AG08395 (cell line): ENCODE measurements at places on chromosomes 12 and 14.

GRCh38 chr14:54617467-54617866 lies 50.5 kb downstream of the SAMD4A start:
- peak; percentile 48 for DNase-seq

- DNase-seq = no peak
Observed at GRCh38 chr12:1839956-1840951, 19.9 kb downstream of the LRTM2 start.

- DNase-seq = no peak
Observed at GRCh38 chr12:81176796-81177195, 98.9 kb downstream of the ACSS3 start.

DNA sequence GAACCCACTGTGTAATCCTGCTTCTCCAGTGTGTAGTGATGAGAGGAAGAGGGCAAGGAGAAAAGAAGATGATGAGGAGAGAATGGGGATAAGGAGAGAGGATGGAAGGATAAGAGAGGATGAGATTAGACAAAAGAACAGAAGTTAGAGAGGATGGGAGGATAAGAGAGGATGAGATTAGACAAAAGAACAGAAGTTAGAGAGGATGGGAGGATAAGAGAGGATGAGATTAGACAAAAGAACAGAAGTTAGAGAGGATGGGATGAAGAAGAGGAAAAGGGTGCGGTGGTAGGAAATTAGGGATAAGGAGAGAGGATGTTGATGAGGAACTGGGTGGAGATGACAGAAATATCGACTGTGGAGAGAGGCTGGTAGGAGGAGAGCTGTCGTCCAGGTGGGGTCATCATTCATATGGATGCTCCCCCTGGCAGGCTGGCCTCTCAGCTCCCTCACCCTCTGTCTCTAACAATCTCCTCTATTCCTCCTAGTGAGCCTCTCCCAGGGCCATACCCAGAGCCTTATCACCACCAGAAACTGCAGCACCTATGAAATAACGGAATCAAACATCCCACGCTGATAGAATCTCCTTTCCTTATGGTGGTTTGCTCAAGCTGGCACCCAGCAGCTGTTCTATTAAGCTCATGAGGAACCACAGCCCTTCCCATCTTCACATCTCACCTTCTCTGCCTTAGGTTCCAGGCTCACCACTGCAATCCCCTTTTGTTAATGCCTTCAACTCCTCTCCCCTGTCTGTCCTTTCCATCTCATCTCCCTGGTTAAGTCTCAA lies 6.0 kb upstream of the CIROP start:
- DNase-seq = no peak

- DNase-seq = no peak
Observed at GRCh38 chr12:117141097-117141898, 42.1 kb upstream of the TESC start.

GRCh38 chr12:105721051-105721825 lies 390.7 kb downstream of the C12orf75 start:
- DNase-seq = no peak

DNA sequence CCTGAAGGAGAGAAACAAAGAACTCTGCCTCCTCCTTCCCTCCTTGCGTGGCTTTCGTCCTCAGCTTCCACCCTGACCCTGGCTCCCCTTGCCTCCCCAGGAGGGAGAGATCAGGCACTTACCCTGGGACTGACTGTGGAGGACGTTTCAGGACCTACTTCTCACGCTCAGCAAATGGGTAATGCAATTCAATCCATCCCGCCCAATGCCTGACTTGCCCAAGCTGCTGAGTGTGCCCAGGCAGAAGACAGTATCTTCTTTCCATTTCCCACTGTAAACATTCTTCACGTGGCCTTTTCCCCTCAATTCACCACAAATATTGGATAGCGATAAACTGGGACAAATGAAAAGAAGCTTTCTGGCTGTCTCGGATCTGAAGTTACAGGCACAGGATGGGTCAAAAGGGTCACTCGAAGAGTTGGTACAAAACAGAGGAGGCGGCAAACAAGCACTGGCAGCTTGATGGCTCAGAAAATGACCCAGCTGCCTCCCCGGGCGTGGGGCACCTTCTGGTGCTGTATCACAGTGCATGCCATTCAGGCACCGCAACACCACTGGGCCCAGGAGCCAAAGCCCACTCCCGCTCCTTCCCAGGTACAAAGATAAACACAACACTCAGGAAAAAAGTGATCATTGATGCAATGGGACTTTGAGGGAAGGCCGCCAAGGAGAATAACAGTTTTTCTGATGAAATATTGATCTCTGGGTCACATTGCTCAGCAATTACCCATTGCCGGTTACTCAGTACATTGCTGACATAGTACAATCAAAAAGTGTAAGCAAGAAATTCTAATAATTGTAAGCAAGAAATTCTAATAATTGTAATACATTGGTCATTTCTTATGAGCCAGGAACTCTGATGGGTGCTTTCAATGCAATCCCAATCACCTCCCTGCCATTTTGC lies 65.8 kb downstream of the TRIM9 start:
- no peak for DNase-seq

DNA sequence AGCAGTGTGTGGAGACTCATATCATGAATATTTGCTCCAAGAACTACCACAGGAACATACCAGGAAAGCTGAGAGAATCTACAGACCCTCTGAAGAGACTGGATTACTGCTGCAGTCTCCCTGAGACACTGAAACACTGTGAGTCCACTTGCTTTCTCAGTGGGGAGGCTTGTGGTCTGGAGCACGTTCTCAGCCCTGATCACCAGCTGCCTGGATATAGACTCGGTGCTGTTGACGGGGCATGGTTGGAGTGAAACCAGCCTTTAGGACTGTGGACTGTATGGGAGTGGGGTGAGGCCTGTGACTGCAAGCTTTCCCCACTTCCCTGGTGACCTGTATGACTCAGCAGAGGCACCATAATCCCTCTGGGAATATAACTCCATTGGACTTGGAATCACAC lies 525.8 kb upstream of the FBXO33 start:
- no peak for DNase-seq

DNA sequence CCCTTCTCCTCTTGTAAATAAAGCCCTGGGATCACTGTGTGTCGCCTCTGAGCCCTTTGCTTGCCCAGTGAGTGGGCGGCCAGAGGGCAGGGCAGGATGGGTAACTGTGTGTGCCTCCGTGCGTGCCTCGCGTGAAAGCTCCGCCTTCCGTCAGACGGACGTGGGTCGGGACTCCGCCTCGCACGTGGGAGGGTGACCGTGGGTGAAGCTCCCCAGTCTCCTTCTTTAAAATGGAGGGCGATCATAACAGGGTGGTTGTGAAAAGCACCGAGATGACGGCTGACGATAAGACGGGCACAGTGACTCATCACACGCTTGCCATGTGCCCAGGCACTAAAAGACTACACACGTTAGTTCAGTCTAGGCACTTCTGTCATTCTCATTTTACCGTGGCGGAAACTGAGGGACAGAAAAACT lies 9.2 kb downstream of the PHB2 start:
- DNase-seq = peak; percentile 68

DNA sequence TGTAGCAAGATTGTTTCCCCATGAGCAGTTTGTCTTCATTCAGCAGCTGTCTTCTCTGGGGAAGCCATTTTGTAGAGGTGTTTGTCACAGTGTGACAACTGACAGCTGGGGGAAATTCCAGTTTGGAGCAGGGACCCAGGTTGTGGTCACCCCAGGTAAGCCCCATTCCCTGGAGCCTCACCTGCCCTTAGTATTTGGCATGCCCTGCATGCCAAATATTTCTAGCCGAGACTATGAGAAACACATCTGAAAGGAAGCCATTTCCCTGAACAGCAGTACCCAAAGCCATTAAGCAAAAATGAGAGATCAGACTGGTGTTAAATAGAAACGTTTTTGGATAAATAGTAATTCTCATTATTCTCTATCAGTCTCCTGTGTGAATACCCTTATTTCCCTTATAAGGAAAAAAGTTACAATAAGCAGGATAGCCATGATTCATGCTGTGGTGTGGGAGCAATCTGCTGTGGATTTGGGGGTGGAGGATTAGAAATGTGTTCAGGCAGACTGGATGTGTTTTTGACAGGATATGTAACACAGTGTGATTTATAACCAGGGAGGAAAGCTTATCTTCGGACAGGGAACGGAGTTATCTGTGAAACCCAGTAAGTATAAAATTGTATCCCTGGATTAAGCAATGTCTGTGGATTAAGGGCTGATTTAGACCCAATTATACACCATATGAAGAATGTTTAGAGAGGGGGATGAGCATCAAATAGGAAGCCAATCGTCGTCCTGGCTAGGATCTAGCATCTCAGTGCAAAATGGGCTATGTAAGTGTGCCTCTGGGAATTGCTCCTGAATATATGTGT lies 68.9 kb downstream of the DAD1 start:
- no peak for DNase-seq

DNA sequence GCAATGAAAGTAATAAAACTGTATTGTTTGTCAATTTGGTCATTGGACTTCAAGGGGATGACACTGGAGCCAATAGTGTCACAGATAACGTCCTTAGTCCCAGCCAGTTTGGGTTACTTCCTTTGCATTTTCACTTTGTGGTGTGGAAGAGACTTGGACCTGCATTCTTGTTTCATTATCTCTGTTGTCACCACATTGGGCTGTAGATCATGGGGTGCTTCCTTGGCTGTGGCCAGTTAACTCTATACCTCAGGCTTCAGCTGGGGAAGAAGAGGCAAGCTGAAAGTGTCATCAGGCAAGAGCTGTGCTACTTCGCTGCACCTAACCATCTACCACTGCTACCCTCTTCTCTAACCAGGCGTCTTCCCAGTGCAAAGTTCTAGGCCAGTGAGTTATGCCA lies 15.1 kb upstream of the CISTR start:
- DNase-seq = peak; percentile 41

GRCh38 chr14:33454022-33454595 lies 496.8 kb downstream of the EGLN3 start:
- no peak for DNase-seq

- DNase-seq = no peak
Observed at GRCh38 chr14:56759633-56760032, 50.6 kb downstream of the OTX2 start.

DNA sequence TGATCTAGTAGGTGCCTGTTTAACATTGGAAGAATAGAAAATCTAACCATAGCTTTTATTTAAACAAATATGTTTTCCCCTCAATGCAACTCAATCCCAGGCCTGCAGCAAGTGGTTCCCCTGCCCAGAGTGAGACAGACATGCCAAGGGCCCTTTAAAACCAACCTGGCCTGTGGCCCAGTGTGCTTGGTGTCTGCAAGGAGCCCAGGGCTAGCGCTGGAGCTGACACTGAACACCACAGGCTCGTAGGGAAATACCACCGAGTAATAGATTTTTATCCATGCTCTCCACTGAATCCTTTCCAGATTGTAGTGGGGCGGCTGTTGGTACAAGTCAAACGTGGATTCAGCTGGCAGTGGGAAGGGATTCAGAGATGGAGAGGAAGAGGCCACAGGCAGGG lies 95.6 kb upstream of the NRXN3 start:
- no peak for DNase-seq

DNA sequence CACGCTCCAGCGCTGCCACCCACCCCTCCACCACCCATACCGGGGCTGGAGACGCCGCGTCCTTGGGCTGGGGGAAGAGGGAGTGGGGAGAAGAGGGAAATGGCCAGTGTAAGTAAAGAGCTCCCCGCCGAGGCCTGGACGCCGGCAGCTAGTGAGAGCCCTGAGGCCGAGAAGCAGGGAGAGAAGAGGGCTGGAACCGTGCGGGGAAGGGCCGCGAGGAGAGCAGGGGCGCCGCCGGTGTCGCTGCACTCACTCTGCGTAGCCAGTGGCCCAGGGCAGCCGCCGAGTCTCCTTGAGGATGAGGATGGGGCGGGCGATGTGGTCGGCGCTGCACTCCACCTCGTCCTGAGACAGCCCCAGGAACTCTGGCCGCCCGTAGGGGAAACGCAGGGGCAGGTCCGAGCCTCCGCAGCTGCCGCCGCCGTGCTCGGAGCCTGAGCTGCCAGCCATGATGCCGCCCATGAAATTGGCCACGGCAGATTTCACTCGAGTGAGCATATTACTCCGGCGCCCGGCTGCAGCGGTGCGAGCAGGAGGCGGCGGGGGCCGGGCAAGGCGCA lies 631 bp downstream of the PPM1H start:
- DNase-seq = peak; percentile 48

DNA sequence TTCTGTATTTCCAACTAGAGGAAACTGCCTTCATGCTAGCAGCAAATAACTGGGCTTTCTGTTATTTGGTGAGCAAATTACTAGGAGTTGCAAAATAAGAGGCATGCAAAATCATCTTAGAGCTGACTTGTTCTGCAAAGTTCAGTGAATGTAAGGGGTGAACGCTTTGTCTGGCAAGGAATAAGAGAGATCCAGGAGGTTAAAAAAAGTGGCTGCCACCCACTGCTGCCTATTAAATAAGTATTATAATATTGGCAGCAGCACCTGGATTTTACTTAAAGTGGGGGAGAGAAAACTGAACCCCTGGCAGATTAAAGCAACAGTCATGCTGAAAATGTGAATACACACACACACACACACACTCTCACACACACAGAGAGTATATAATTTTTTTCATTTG lies 557.0 kb downstream of the FLRT2 start:
- DNase-seq = no peak

DNA sequence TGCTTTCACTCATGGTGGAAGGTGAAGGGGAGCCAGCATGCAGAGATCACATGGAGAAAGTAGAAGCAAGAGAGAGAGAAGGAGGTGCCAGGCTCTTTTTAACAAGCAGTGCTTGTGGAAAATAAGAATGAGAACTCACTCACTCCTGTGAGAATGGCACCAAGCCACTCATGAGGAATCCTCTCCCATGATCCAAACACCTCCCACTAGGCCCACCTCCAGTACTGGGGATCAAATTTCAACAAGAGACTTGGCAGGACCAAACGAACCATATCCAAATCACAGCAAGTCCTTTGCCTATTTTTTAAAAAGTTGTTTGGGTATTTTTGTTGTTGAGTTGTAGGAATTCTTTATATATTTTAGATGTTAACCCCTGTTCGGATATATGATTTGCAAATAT lies 245.9 kb upstream of the ARID2 start:
- no peak for DNase-seq

DNA sequence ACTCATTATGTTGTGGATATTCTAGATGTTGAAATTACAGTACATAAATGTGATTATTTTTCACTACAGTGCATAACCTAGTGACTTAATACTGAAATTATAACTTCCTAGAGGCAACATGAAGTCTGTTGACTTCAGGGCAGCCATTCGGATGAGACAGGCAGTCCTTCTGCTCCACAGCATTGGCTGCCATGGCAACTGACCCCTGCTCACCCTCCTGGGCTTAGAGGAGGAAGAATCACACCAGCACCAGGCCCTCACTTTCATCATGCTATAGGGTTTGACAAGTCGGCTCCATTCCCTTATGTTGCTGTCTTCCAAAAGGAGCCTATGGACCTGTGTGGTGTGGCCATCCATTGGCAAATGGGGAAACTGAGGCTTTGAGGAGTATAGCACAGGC lies 233.5 kb upstream of the TMEM132C start:
- no peak for DNase-seq

- peak; percentile 91 for DNase-seq
Observed at GRCh38 chr14:59333668-59334067, 131.5 kb downstream of the GPR135 start.

GRCh38 chr12:46214668-46215436 lies 54.0 kb downstream of the SLC38A1 start:
- no peak for DNase-seq

- no peak for DNase-seq
Observed at GRCh38 chr12:115872919-115873357, 404.6 kb downstream of the MED13L start.

GRCh38 chr12:52542157-52542556 lies 10.8 kb downstream of the KRT71 start:
- DNase-seq = no peak
